Activated T-helper 1 cell treated with anti-CD3 and anti-CD28 coated beads, Interleukin-2, amount 50 U/mL, for 16 hours (primary cell): ENCODE measurements at places on chromosomes 5 and 9.

DNA sequence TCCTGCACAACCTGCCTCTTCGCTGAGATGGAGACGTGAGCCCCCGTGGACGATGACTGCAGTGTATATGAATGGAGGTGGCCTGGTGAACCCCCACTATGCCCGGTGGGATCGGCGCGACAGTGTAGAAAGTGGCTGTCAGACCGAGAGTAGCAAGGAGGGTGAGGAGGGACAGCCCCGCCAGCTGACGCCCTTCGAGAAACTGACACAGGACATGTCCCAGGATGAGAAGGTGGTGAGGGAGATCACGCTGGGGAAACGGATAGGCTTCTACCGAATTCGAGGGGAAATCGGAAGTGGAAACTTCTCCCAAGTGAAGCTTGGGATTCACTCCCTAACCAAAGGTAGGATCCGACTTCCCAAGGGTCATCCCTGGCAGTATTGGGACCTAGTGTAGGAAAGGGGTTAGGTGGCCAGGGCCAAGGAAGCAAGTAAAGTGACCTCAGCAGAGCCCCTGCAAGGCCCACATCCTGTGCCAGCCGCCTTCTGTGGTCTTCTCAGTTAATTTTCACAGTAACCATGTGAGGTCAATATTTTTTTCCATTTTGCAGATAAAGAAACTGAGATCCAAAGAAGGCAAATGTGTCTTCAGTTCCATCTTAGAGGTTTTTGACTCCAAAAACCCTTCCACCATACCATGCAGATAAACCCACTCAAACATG is 53.8 kb downstream of the NIM1K start:
- no peak for DNase-seq

GRCh38 chr5:127417528-127417927 is 99.9 kb upstream of the PRRC1 start:
- DNase-seq: no peak

DNA sequence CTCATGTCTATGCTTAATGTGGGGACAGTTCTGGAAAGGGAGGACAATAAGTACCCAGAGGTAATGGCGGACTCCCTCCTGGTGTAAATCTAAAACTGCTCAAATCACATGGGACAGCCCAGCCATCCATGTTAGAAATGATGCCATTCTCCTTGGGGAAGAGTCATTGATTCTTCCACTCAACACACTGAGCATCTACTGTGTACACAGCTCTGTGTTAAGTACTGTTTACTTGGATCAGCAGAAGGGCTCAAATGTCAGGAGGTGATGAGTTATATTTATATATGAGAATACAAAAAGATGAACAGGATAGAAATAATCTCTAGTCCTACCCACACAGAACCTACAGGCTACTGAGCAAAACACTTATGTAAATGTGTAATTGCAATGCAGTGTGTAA is 31.8 kb upstream of the NANS start:
- DNase-seq: no peak

GRCh38 chr5:9121597-9121996 is 424.3 kb downstream of the SEMA5A start:
- no peak for DNase-seq

- no peak for DNase-seq
These were observed 29.2 kb downstream of the GARNL3 start for GRCh38 chr9:127293767-127294166.
